ENCODE measurements at places on chromosomes 4 and X.
A peak's percentile ranks its signal among the peaks of the same experiment; 100 is the strongest.

GRCh38 chrX:30806187-30806728 is 82.8 kb downstream of the TAB3 start:
- DNase-seq: no peak

GRCh38 chrX:7334253-7334935 is 186.4 kb upstream of the PUDP start:
- no peak for DNase-seq

DNA sequence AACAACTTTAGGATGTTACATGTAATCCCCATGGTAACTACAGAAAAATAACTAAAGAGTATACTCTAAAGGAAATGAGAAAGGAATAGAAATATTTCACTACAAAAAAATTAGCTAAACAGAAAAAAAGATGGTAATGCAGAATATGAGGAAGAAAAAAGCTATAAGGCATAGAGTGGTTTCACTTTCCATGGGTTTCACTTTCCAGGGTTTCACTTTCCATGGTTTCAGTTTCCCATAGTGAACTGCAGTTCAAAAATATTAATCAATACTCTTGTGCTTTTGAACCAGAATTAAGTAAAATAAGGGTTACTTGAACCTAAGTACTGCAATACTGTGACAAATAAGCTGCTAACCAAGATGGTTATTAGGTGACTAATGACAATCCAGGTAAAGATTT is 42.0 kb downstream of the NPFFR2 start:
- no peak for DNase-seq

DNA sequence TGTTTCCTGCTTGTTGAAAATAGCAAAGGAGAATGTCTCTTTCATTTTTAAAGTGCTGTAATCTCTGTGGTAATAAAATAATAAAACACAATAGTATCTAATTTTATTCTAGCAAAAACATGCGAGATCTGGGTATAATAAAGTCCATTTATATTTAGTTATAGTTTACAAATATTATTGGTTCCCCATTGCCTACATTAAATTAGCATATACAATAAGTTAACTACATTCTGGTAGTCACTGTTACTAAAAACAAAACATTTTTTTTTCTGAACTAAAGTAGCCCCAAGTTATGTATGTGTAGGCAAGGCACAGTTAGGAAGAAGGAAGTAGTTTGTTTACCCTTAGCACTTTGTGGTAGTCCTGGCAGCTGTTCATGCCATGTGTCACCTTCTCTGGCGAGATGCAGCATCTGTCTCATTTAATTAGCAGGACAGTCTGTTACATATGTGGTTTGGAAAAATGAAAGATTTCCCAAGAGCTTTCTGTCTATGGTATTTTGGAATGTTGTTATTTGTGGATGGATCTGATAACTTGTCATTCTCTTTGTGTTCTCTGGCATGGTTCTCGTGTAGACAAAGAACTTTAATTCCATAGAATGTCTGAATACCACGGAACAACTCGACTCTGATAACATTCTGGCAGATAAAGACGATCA is 231.3 kb upstream of the PITX2 start:
- DNase-seq: no peak

- peak; percentile 69 for DNase-seq
Measured at GRCh38 chrX:137051978-137052642, 18.3 kb upstream of the GPR101 start.

DNA sequence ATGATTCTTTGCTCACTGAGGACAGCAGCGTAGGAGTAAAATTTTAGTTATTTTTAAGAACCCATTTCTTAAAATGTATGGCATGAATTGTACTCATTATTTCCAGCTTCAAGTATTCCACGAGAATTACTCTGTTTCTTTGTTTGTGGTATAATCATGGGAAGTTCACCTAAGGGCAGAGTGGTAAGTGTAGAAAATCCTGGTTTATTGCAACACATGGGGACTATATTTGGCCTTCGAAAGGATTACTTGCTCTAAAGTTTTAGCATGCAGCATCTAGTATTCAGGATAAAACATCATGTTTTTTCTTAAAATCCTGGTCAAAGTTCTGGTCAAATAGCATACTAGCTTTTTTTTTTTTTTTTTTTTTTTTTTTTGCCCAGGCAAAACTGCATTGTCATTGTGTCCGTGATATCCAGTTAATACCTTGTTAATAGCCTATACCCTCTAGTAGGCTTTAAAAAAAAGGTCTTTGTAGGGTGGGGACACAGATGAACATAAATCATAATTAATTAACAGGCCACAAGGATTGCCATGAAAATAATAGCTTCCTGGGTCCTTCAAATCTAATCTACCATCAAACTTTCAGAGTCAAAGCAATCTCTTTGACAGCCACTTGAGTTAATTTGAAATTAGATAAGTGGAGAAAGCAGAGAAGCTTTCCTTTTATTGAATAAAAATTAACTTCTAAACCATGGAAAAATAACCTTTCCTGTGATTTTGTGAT is 44.6 kb upstream of the VEGFC start:
- DNase-seq: no peak

- DNase-seq: no peak
Measured at GRCh38 chr4:72809208-72809607, 240.2 kb upstream of the ADAMTS3 start.

GRCh38 chrX:100247826-100248225 is 162.2 kb downstream of the PCDH19 start:
- no peak for DNase-seq

GRCh38 chr4:8745826-8746225 is 125.8 kb downstream of the HMX1 start:
- DNase-seq: no peak

GRCh38 chrX:49949961-49950360 is 27.6 kb downstream of the CLCN5 start:
- no peak for DNase-seq

- no peak for DNase-seq
Measured at GRCh38 chrX:123361371-123361770, 177.3 kb downstream of the GRIA3 start.

DNA sequence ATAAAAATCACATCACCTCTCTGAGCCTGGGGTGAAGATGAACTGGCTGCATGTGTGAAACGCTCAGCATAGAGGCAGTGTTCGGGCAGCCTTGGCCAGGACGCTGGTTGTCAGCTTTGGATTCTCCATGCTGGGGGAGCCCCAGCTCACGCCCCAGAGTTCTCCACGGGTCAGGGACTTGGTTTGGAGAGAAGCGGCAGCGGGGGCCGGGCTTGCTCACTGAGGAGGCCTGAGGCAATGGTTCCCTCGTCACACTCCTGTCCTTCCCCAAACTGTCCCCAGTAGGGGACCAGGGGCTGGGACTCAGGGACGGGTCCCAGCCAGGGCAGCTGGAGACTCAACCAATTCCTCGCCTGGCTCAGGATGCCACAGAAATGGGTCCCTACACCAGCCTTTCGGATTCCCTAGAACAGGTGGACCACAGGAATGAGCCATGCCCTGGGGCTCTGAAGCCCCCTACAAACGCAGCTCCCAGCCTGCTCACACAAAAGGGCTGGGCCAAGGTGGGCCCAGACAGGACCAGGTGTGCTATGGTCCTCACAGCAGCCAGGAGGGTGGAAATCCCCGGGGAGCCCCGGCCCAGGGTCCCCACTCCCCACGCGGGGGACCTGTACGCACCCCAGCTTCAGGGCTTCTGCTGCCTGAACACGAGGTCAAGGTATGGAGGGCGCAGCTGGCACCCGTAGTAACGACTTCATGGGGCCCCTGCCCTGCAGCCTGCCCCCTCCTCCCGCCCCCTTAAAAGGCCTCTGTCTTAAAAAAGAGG is 1.4 kb downstream of the MXD4 start:
- no peak for DNase-seq

GRCh38 chr4:94934864-94935263 is 177.1 kb downstream of the BMPR1B start:
- no peak for DNase-seq

- no peak for DNase-seq
Measured at GRCh38 chr4:71380788-71381187, 42.0 kb downstream of the SLC4A4 start.

DNA sequence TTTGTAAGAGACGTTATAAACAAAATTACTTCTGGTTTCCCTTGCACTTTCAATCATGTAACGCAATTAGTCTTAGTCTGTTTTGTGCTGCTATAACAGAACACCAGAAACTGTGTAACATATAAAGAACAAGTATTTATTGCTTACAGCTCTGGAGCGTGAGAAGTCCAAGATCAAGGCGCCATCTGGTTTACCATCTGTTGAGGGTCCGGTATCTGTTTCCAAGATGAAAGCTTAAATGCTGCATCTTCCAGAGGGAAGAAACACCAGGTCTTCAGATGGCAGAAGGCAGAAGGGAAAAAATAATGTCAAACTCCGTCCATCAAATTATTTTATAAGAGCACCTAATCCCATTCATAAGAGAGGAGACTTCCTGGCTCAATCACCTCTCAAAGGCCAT is 474.1 kb downstream of the PDGFC start:
- DNase-seq: no peak
